ENCODE measurements at places on chromosomes 3 and 15.

- DNase-seq: no peak
These were observed 81.4 kb upstream of the GUCA1C start for GRCh38 chr3:109035082-109035481.

- DNase-seq: peak; percentile 26
These were observed 22.3 kb downstream of the CD200 start for GRCh38 chr3:112355307-112355687.

GRCh38 chr3:47009225-47010110, 30.0 kb downstream of the NBEAL2 start:
- DNase-seq: peak; percentile 68

- no peak for DNase-seq
These were observed 85.6 kb downstream of the NEDD4 start for GRCh38 chr15:55907797-55908196.

DNA sequence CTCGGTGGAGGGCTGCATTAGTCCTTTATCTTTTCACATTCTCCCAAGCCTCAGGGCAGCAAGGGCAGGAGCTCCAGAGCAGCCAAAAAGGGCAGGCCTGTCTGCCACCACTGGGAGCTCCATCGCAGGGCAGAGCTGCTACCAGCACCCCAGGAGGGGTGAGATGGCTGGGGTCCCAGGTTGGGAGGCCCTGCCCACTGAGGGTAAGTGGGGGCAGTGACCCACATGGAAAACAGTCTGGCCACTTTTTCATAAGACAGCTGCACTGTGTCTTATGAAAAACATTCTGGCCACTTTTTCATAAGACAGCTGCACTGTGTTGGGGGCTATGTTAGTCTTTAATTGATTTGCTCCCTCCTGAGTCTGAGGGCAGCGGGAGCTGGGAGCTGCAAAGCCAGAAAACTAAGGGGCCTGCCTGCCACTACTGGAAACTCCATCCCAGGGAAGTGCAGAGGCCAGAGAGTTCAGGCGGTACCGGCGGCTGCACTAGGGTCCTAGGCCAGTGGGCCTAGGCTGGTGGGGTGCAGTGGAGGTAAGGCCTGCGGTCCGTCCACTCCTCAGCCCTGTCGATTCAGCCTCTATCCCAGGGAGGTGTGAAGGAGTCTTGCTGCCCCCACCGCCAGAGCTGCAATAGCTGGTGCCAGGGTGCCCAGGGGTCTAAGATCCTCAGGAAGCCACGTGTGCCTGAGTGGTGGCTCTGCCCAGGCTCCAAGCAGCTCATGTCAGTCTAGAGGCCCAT, 45.4 kb downstream of the TMCO5A start:
- no peak for DNase-seq

- no peak for DNase-seq
These were observed 236.7 kb downstream of the ADAMTSL3 start for GRCh38 chr15:83890587-83890986.

DNA sequence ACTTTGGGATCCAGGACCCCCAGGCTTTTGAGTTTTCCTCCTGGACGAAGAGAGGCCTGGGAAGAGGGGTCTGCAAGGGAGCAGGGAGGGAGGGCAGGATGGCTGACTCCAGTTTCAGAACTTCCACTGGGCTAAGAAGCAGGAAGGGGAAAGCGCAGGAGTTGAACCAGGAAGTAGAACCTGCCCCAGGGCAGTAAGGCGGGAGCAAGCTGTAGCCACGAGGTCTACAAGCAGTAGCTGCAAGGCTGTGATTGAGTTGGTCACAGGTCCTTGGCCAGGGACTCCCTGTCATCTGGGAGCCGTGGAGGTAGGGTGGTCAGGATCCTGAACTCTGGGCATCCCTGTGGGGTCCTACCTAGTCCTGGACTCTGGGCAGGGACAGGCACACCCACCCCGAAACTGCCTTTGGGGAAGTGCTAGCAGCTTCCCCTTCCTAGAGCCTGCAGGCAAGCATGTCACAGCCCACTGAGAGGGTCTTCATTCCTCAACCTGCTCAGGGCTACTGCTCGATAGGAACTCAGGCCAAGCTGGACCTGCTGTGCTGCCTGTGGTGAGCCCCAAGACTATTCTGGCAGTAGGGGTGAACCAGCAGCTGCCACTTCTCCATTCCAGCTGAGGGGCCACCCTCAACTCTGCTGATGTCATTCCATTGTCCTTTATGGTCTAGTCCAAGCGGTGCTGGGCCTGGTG, 5.8 kb upstream of the GNAI2 start:
- peak; percentile 38 for DNase-seq

DNA sequence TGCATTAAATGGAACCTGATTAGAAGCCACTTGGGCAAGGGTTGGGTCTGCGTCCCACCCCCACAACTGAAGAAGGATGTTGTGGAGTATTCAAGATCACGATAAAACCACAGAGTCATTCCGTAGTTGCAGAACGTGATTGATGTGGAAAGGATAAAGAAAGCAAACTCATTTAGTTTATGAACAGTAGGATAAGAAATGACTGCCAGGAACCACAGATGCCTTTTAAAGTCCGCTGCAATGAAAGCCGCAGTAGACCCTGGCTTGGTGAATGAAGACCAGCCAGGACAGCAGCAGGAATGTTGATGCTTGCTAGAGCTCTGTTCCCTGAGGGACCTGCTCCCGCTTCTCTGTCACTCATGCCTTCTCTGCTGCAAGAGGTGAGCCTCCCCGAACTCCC, 111.5 kb downstream of the GABRG3 start:
- DNase-seq: no peak

GRCh38 chr3:45067941-45068340, 41.8 kb downstream of the CLEC3B start:
- no peak for DNase-seq

DNA sequence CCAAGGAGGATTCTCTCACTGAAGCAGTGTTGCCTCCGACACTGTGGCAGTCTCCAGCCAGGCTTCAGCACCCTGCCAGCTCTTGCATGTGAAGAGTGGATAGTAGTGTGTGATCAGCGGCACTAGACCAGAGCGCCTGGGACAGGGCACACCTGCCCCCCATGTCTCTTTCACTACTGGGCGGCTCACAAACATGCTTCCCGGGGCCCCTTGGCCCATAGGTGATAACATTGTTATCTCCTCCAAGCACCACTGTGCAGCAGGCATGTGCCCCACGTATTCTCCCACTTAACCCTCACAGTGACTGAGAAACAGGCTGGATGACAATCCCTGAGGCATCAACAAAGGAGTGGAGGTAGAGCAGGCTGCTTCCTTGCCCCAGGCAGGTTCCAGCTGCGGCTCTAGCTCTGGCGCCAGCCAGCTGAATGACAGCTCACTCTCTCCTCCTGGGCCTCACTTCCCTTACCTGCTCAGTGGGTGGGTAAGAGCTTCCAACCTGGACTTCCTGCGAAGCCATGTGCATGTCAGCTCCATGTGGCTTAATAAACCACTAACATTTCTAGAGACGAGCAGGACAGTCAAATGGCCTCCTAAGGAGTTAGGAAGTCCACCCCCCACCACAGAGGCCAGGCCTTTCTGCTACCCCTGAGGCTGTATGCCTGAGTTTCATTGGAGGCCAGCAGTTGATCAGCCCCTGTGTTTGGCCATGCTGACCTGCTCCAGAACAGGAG, 37.8 kb downstream of the KLF13 start:
- DNase-seq: no peak

DNA sequence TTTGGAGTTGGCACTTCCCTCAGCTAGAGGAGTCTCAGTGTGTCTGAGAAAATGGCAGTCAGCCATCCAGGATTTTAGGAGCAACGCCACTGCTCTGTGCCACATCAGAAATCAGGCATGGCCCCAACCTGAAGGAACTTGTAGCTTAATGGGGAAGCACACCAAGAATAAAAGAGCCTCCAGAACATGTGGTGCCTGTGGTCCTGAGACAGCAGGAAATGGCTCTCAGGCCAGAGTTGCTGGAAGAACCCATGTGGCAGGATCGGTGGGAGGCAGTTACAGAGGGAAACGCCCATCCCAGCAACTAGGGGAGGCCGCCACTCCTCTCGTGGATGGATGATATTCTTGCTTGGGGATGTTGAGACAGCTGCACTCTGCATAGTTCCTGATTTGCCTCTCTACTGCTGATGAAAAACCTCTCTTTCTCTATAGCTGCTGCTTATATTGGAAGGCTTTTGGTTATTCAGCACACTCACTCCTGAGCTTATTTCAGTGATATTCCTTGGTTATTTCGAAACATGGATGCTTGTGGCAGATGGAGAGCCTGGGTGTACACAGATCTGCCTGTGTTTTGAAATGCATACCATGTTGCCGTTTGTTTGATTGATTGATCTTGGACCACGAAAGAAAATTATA, 52.4 kb downstream of the KLHL25 start:
- DNase-seq: peak; percentile 6

DNA sequence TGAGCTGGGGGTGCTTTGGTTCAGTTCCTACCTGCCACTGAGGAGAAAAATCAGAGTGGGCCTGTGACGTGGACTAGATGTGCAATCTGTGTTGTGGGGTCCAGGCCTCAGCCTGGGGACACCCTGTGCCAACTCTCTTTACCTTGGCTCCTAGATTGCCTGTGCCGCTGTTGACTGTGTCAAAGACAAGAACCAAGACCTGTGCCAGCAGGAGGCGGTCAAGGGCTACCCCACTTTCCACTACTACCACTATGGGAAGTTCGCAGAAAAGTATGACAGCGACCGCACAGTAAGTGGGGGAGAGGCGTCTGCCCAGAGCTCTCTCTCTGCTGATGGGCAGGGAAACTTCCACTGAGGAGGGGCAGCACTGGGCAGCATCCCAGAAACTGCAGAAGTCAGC, 40.6 kb upstream of the SEC22A start:
- DNase-seq: no peak

- no peak for DNase-seq
These were observed 218.2 kb downstream of the ATP8B4 start for GRCh38 chr15:49900903-49901235.

- no peak for DNase-seq
These were observed 55.6 kb upstream of the RGMA start for GRCh38 chr15:93144463-93145236.

DNA sequence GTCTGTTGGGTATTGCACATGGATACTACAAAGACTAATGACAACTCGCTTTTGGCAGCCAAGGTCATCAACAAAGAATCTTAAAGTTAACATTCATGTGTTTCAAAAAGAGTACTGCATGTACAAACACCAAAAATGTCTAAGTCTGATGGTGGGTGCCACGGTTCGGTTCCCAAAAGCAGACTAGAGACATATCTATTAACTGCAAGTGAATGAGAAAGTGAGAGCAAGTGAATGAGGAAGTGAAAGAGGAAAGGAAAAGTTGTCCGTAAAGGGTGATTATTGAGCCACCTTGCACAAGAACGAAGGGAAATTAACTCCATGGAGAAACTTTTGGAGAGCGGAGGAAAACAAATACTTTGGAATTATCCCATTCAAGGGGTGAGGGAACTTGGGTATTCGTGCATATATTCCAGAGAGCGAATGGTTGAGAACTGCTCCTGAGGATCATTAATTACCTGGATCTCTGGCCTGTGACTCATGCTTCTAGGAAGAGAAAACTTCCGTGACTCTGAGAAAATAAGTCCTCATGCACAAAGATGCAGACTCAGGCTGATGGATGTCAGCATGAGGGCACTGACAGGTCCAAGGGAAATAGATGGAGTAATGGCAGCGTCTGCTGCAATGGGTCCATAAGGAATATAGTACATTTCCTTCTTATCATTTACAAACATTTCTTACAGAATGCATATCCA, 336.5 kb upstream of the TGFBR2 start:
- peak; percentile 65 for DNase-seq

- DNase-seq: no peak
These were observed 72.4 kb upstream of the RAP2B start for GRCh38 chr3:153089620-153090019.

DNA sequence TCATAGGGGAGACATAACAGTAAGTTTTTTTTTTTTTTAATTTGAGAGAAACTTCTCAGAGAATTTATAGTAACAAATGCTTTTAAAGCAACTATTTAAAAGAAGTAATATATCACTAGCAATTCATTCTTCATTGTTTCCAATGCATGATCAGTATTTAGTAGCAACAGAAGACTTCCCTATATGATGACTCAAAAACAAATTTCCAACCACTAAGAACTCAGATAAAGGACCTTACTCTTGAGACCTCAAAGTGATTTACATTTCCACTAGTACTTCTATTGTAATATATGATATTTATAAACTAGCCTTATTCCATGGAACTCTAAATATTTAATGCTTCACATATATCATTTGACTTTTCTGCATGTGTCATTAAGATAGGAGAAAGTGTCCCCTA, 356.3 kb downstream of the ZBTB20 start:
- DNase-seq: no peak

- no peak for DNase-seq
These were observed 23.8 kb upstream of the CNBP start for GRCh38 chr3:129207479-129207878.

DNA sequence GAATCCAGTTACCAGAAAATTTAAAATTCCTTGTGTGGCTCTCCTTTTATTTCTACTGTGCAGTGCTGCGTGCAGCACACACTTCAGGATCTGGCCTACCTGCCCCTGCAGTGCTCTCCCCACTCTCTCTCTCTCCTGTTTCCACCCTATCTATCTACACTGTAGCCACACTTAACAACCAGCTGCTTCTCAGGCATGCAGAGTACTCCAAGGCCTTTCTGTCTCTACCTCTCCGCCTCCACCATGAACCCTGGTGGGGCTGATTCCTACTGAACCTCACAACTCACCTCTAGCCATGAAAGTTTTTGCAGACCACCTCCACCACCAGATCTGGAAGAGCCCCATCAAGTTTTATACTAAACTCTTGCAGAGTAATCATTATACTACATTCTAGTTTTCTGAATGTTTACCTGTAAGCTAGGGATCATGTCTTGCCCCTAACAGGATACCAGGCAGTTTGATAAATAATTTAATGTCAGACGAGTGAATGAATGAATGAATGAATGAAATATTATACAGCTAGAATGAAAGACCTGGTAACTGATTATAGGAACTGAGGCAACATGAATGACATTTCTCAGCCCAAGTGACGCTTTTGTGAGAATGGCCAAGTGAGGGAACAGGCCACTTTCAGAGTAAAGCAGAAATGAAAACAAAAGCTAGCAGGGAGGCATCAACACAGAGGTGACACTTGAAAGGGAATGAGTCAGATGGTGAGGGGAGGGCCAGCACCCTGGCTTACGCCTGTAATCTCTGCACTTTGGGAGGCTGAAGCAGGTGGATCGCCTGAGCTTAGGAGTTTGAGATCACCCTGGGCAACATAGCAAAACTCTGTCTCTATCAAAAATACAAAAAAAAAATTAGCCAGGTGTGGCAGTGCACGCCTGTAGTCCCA, 363.5 kb downstream of the FOXP1 start:
- no peak for DNase-seq

DNA sequence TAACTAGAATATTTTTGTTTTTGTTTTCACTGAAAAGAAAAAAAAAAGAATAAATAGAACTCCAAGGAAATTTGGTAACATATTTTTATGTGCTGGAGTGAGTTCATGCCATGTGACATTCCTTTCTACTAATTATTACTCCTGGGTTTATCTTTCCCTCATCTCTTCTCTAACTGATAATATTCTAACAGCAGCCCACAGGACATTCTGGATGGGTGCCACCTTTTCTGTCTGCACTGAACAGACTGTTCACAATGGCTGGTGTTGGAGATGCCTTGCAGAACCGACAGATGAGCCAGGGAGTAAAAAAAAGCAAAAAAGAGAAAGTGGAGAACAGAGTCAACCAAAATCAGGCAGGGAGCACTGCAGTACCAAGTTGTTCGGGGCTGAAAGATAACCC, 151.3 kb downstream of the OR4M2 start:
- DNase-seq: no peak

Measured in inflammatory macrophage treated with lipopolysaccharide for 1 hour (primary cell).